ENCODE measurements at places on chromosomes 1 and 21.
A peak's percentile ranks its signal among the peaks of the same experiment; 100 is the strongest.

- DNase-seq: no peak
Measured at GRCh38 chr1:98702976-98703375, 41.5 kb downstream of the SNX7 start.

- DNase-seq: peak; percentile 43
Measured at GRCh38 chr1:204128964-204129896, 22.6 kb downstream of the ETNK2 start.

- no peak for DNase-seq
Measured at GRCh38 chr1:147577033-147577773, 35.9 kb downstream of the BCL9 start.

DNA sequence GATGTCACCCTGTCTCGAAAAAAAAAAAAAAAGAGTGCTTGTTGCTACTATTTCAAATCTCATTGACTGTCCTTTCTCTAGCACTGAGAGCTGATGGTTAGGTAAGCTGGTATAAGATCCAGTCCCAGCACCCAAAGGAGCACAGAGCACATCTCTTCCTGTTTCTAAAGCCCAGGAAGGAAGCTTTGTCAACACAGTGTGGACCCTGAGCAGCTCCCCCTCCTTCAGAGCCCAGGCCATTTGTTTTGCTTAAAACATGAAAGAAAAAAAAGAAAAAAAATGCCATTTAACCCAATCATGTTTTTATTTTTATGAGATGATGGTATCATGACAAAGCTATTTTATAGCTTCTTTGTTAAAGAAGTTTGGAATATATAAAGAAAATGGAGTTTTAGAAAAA is 184.1 kb upstream of the DUSP10 start:
- DNase-seq: no peak

DNA sequence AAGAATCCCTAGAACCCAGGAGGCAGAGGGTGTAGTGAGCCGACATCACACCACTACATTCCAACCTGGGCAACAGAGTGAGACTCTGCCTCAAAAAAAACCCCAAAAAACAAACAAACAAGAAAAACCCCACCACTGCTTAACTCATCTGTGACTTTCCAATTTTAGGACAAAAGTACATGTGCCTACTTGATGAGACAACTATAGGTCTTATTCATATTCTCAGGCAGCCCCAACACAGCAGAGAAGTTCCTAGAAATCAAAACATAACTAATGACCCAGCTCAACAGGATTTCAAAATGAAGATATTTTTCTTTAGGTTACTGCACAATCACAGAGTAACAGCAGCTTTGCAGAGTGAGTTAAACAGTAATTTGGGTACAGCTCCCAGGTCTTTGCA is 26.4 kb downstream of the TIAM1 start:
- DNase-seq: no peak

- no peak for DNase-seq
Measured at GRCh38 chr21:26117324-26117971, 53.1 kb downstream of the APP start.

- no peak for DNase-seq
Measured at GRCh38 chr21:45373991-45374816, 30.8 kb upstream of the COL18A1 start.

Measured in stimulated activated CD4-positive, alpha-beta T cell treated with anti-CD3 and anti-CD28 coated beads, Interleukin-1b, Interleukin-23, amount 100 ng/mL, for 1 hour (primary cell).